ENCODE measurements at places on chromosomes 1 and 21. TPM values are rescaled to one million over a fixed set of nuclear protein-coding genes. Genes with fewer than 3 reads are reported as not detected.
A peak's percentile ranks its signal among the peaks of the same experiment; 100 is the strongest.

GRCh38 chr1:85582687-85583591, 2.4 kb downstream of the CCN1 start:
- no peaks in the 10 kb centered on the region for H3K36me3 ChIP-seq
- peak overlapping the region; percentile 73 for H3K4me3 ChIP-seq
- no peak for DNase-seq
- peaks cover 49% of the 10 kb centered on the region for H3K4me1 ChIP-seq
- peaks cover 42% of the 10 kb centered on the region for H3K27me3 ChIP-seq

- peak overlapping the region; percentile 48 for H3K4me3 ChIP-seq
- no peaks in the 10 kb centered on the region for H3K36me3 ChIP-seq
- peak overlapping the region; percentile 91 for H3K27ac ChIP-seq
- H3K4me1 ChIP-seq: peaks cover 27% of the 10 kb centered on the region
- H3K27me3 ChIP-seq: peaks cover 42% of the 10 kb centered on the region
Observed at GRCh38 chr1:46133181-46133658, 791 bp upstream of the PIK3R3 start.

Gene KPRP
- polyA plus RNA-seq: not detected

GRCh38 chr1:93820554-93821422, 58.2 kb downstream of the DNTTIP2 start:
- H3K27me3 ChIP-seq: no peaks in the 10 kb centered on the region
- no peak overlapping the region for H3K4me3 ChIP-seq
- peaks cover 14% of the 10 kb centered on the region for H3K4me1 ChIP-seq
- no peaks in the 10 kb centered on the region for H3K36me3 ChIP-seq
- no peak overlapping the region for H3K27ac ChIP-seq
- DNase-seq: no peak

DNA sequence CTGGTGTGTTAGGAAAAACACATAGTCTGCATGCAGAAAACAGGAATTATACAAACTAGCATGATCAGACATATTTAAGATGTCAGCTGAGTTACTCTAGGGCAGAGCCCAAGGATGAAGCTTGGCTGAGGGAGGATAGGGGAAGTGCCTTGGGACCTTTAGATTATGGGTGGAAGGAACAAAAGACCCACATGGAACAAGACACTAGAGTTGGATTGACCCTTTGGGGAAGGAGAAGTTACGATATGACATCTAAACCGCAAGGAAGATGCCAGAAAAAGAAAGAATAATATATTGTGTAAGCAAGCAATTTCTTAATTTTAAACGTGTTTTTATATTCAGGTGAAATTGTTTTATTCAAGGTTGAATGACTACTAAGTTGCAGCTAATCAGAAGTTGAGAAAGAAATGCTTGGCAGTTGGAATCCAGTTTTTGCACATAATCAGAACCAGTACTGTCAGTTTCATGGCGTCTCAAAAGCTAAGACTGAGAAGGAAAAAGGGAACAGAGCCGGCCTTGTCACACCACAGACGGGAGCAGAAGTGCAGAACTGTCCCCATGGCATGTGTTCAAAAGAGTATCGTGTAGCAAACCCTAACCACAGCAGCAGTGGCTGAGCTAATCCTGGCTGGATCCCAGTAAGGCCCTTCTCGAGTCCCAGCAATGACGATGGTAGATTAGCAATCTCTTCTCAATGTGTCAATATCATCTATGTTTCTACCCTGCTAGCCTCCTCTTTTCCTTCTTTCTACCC, 31.2 kb upstream of the IFNAR2 start:
- H3K4me1 ChIP-seq: peaks cover 16% of the 10 kb centered on the region
- DNase-seq: peak; percentile 57
- H3K27me3 ChIP-seq: no peaks in the 10 kb centered on the region
- H3K4me3 ChIP-seq: no peak overlapping the region

Gene RHCE
- polyA plus RNA-seq: 1.6 TPM

Gene CATSPERE
- polyA plus RNA-seq: 1.9 TPM

GRCh38 chr1:187516874-187517273, 688.1 kb downstream of the PLA2G4A start:
- H3K27ac ChIP-seq: no peak overlapping the region
- H3K36me3 ChIP-seq: no peaks in the 10 kb centered on the region
- DNase-seq: no peak
- no peaks in the 10 kb centered on the region for H3K4me1 ChIP-seq
- no peak overlapping the region for H3K4me3 ChIP-seq

DNA sequence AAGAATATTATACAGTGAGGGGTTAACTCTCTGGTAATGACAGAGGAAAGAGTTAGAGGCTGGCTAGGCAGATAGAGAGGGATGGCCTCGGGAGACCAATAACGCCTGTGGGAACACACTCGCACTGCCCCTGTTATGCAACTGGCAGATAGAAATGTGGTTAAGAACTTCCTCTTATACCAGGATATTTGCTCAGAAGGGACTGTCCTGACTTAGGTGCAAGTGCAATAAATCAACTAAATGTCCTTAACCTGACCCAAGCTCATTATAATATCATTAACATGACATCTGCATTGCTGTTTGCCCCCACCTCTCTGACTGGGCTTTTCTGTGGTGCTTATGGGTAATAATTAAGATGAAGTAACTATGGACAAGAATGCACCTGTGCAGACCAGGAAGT, 1518.0 kb downstream of the NCAM2 start:
- H3K4me3 ChIP-seq: no peak overlapping the region
- H3K27me3 ChIP-seq: no peaks in the 10 kb centered on the region
- H3K4me1 ChIP-seq: no peaks in the 10 kb centered on the region
- no peak for DNase-seq
- no peaks in the 10 kb centered on the region for H3K36me3 ChIP-seq

DNA sequence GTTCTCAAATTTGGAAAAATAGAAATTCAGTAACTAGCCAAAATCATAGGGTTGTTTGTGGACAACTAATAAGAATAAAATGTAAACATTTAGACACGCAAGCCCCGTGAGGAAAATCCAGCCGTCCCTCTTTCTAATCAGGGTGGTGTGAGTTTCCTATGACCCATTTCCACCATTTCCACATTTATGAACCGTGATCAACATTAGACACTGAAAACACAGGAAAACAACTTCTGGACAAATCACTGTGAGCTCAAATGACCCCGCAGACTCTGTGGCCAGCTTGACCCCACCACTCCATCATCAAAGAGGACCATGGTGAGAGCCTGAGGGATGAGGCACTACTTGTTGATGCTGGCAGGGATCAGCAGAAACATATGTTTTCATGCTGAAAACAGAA, 101.0 kb downstream of the SIM2 start:
- no peak overlapping the region for H3K27ac ChIP-seq
- H3K27me3 ChIP-seq: no peaks in the 10 kb centered on the region
- no peak overlapping the region for H3K4me3 ChIP-seq
- DNase-seq: no peak
- no peaks in the 10 kb centered on the region for H3K4me1 ChIP-seq

GRCh38 chr21:31802331-31802730, 70.4 kb upstream of the SCAF4 start:
- no peak overlapping the region for H3K4me3 ChIP-seq
- DNase-seq: no peak
- no peaks in the 10 kb centered on the region for H3K27me3 ChIP-seq
- no peak overlapping the region for H3K27ac ChIP-seq
- no peaks in the 10 kb centered on the region for H3K36me3 ChIP-seq

Gene LORICRIN
- not detected for polyA plus RNA-seq

GRCh38 chr1:161216945-161217712, 2.0 kb downstream of the FCER1G start:
- H3K4me1 ChIP-seq: peaks cover 46% of the 10 kb centered on the region
- no peaks in the 10 kb centered on the region for H3K27me3 ChIP-seq
- H3K27ac ChIP-seq: peak overlapping the region; percentile 86
- DNase-seq: no peak

DNA sequence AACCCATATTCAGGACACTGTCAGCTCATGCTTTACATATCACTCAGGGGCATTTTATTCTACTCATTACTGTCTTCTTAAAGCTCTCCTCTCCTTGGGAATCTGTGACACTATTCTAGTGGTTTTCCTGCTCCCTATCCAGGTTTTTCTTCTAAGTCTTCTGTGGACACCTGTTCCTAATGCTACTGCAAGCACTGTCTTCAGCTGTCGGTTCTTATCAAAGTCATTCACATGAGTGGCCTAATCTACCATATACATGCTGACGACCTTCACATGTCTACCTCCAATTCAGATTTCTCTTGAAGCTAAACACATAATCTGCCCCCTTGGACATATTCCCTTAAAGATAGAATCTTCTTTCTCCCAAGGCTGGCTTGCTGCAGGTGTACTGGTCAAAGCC, 39.8 kb upstream of the PRRX1 start:
- no peaks in the 10 kb centered on the region for H3K36me3 ChIP-seq
- DNase-seq: no peak
- H3K27me3 ChIP-seq: no peaks in the 10 kb centered on the region
- no peak overlapping the region for H3K27ac ChIP-seq

GRCh38 chr1:211705467-211706091, 30.2 kb upstream of the NEK2 start:
- no peak for DNase-seq
- H3K27ac ChIP-seq: no peak overlapping the region
- H3K36me3 ChIP-seq: no peaks in the 10 kb centered on the region
- H3K27me3 ChIP-seq: no peaks in the 10 kb centered on the region
- H3K4me1 ChIP-seq: no peaks in the 10 kb centered on the region

Gene TBX15
- 0.31 TPM for polyA plus RNA-seq

DNA sequence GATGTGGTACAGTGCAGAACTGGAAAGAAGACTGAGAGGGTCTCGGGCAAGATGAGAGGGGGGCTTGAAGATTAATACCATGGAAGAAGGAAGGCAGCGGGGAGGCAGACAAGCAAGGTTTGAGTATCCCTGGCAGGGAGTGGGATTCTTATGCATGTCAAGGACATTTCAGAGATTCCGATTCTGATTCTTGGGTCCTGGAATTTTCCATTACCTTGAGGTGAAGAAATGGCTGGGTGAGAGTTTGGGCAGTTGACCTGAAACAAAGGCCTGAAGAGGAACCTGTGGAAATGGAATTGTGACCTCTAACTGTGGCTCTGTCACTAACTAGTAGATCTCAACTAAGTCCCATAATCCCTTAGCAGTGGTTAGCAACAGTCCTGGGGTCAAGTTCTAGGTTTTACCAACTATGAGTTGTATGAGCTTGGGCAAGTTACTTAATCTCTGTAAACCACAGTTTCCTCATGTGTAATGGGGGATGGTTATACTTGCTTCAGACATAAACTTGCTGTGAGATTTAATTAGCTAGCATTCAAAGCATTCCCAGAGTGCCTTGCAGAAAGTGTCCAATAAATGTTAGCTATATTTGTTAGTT, 8.6 kb upstream of the ACTN2 start:
- no peaks in the 10 kb centered on the region for H3K4me1 ChIP-seq
- H3K36me3 ChIP-seq: no peaks in the 10 kb centered on the region
- no peaks in the 10 kb centered on the region for H3K27me3 ChIP-seq
- no peak overlapping the region for H3K27ac ChIP-seq

GRCh38 chr1:219031809-219032208, 141.9 kb upstream of the LYPLAL1 start:
- no peak overlapping the region for H3K27ac ChIP-seq
- no peak for DNase-seq
- no peaks in the 10 kb centered on the region for H3K4me1 ChIP-seq
- no peak overlapping the region for H3K4me3 ChIP-seq

GRCh38 chr1:228955691-228956090, 220.4 kb downstream of the RHOU start:
- H3K27ac ChIP-seq: no peak overlapping the region
- H3K36me3 ChIP-seq: no peaks in the 10 kb centered on the region
- no peaks in the 10 kb centered on the region for H3K27me3 ChIP-seq
- peaks cover 3% of the 10 kb centered on the region for H3K4me1 ChIP-seq

DNA sequence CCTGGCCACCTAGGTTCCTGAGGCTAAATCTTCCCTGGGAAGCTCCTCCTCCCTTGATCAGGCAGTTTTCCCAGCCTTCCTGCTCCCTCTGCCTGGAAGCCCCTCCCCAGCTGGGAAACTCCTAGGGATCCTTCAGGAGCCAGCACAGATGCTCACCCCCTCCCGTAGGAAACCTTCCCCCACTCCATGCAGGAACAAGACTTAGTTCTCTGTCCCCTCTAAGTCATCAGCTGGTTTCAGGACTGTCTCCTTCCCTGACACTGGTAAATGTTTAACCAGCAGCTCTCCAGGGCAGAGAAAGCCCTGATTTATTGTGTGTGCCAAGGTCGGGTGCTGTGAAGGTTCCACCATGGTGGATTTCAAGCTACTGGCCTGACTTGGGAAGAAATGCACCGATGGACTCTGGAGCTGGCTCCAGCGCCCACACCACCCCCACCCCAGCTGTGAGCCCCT, 25.0 kb downstream of the TTC39A start:
- H3K36me3 ChIP-seq: no peaks in the 10 kb centered on the region
- peaks cover 15% of the 10 kb centered on the region for H3K4me1 ChIP-seq
- H3K27me3 ChIP-seq: no peaks in the 10 kb centered on the region
- H3K4me3 ChIP-seq: no peak overlapping the region
- H3K27ac ChIP-seq: no peak overlapping the region

GRCh38 chr1:89918794-89919155, 76.1 kb upstream of the ZNF326 start:
- H3K36me3 ChIP-seq: no peaks in the 10 kb centered on the region
- H3K4me1 ChIP-seq: no peaks in the 10 kb centered on the region

All from left lung (tissue), 14 donors.